Activated CD8-positive, alpha-beta memory T cell treated with anti-CD3 and anti-CD28 coated beads for 1 hour (primary cell): ENCODE measurements at places on chromosomes 16 and 17.

DNA sequence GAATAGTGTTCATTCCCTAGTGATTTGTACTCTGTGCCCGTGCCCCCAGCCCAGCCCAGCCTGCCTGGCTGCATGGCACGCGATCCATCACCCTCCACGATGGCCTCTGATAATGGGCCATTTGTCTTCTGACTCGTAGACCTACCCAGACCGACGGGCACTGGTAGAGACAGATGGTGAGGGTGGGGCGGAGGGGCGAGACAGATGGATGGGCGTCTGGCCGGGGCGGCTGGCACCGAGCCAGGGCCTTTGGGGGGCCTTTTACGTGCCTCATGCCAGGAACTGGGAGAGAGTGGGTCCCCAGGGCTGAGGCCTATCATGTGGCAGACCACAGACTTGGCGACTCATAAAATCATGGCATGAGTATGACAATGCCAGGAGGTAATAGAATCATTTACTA lies 25.4 kb downstream of the CRHR1 start:
- no peak for DNase-seq

DNA sequence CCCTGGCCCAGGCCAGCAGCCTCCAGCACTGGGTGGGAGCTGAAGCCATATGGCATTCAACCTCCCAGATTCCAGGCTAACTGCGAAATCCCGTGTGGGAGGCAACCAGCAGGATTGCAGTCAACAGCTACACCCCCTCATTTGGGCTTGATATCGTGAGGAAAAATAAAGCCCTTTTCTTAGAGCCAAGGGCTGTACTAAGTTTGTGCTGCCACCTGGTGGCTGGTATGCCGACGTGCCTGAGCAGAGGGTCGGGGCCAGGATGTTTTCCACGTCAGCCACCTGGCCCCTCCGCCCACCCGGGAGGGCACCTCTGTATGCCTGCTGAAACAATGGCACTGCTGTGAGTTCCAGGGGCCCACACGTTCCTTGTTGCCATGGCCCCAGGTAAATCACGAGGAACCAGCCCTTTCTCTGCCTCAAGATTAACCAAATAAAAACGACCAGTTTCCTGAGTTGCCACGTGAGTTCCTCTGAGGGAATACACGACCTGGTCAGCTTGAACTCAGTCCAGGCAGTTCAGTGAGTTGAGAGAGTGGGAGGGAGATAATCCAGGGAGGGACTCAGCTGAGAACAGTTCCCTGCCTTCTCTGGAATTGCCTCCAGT lies 9.0 kb downstream of the TMEM98 start:
- peak; percentile 51 for DNase-seq

GRCh38 chr16:4696172-4696904 lies 3.0 kb downstream of the NUDT16L1 start:
- no peak for DNase-seq

DNA sequence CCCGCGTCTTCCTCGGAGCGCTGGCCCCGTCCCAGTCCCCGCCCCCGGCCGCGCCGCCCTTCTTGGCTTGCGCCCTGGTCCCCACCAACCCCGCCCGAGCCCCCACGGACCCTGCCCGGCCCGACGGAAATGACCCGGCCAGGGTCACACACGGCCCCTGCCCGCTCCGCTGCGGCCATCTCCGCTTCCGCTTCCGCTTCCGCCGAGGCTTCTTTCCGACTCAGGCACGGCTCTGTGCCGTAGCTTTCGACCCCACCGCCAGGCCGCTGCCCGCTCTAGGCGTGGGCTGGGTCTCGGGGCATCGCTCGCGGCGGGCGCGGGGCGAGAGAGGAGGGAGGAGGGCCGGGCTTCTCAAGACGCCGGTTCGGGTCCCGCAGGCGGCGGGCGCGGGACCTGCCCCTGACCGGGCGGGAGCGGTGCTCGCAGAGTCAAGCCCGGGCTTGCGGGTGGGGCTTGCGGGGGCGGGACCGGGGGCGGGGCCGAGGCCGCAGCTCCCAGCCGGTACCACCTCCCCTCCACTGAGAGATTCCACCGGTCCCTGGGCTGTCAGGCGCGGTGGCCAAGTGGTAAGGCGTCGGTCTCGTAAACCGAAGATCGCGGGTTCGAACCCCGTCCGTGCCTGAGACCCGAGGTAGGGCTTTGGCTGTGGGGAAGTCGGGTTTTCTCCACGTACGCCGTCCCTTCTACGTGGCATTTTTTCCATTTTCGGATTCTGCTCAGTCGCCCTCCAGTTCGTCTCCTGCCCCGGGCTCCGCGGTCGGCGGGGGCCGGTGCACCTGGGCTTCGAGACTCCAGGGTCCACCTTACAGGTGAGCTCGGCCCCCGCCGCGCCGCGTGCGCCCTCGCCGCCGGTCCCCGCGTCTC lies 158.3 kb downstream of the RAB11FIP4 start:
- peak; percentile 78 for DNase-seq

DNA sequence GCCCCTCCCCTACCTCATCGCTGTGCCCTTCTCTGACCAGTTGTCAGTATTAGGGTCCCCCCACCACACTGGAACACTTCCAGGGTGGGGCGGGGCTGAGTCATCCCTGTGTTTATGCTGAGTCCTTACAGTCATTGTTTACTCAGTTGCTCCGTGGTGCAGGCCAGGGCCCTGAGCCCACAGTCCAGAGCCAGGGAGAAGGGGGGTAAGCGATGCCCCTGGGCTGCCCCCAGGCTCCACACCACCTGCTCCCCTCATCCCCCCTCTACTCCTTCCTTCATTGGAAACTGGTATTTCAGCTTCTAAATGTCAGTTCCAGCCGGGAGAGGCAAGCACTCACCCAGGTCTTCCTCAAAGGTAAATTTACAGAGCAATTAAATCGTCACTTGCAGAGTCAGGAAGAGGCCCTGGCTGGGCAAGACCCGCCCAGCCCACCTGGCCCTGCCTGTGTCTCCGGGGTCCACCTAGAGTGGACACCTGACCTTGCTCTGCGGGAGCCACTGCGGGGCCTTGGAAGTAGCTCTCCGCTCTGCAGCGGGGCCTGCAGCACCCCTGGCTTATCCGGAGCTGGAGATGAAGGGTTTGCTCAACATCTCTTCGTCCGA lies 4.8 kb downstream of the ATP2A3 start:
- DNase-seq, result no peak

GRCh38 chr16:58070585-58070984 lies 45.0 kb downstream of the MMP15 start:
- no peak for DNase-seq

DNA sequence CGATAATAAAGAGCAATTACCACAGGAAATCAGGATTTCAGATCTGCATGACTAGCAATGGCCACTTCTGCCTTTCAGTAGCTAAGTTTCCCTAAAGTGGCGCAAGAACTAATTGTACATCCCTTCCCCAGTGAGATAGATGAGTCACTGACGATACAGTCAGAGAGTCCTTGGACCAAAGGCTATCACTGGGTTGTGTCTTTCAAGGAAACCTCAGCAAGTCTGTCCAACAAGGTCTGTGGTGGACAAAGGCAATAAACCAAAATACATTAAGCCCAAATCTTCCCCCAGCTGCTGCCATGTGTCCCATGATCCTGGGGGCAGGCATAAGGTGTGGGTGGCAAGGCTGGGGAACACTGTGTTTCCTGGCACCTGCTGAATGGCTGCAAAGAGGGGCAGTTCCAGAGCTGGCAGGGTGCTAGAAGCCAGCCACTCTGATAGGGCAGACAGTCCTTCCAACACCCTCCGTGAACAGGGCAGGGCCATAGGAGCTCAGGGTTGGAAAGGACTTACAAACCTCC lies 20.5 kb upstream of the MTMR4 start:
- DNase-seq, result no peak

DNA sequence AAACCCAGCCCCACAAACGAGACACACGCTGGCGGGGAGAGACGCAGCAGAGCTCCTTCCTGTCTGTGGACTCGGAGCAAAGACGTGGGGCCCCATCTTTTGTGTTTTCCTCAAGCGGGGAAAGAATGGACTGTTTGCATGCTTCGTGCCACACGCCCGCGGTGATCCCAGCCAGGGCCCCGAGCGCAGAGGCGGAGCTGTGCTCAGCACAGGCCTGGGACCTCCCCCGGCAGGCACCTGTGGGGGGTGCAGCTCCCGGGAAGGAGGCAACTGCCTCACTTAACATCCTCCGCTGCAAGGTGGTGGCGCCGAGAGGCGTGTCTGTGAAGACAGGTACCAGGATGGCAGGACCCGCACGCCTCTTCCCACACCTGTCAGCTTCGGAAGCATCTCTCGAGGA lies 19.1 kb downstream of the TRARG1 start:
- DNase-seq, result peak; percentile 28

DNA sequence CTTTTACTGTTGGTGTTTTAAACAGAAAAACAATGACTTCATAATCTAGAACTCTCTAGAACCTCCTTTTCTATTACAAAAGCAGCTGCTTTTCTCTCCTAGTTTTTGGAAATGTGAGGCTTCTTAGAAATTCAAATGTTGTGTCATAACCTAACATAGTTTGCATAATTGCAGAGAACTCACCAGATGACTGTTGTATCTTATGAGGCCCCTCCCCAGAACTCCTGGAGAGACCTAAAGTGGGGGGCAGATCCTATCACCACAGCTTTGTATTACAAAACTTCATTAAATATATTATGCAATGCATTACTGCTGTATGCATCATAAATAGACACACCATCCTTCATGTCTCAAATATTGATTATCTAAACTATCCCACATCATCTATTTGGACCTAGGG lies 538.7 kb upstream of the HSBP1 start:
- DNase-seq, result no peak

- no peak for DNase-seq
Observed at GRCh38 chr16:34054969-34055368, 595.6 kb downstream of the TP53TG3F start.

- DNase-seq, result no peak
Observed at GRCh38 chr17:11205659-11206058, 35.4 kb upstream of the SHISA6 start.

- no peak for DNase-seq
Observed at GRCh38 chr16:373020-373598, 2.8 kb upstream of the MRPL28 start.

GRCh38 chr17:944266-944826 lies 35.2 kb downstream of the NXN start:
- DNase-seq, result no peak

DNA sequence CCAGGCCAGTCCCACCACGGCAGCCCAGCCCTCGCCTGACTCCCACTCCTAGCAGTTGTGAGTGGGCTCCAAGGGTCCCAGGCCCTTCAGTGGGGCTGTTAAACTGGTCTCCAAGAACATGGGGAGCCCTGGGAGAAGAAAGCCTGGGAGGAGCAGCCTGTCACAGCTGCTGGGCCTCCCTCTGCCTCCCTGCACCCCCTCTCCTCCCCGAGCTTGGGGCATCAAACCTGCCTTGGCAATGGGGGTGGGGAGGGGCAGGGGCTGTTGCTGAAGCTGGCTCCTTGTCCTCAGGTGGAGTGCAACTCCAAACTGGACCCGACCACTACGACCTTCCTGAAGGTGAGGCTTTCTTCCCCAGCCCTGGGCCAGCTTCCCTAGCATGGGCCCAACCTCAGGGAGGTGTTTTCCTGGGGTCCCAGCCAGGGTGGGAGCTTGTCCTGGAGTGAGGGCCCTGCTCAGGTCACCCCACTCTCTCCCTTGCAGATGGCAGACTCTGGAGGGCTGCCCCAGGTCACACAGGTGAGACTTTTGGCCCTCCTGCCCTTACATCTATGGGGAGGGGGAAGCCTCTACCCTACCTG lies 6.6 kb upstream of the SETD6 start:
- no peak for DNase-seq

- no peak for DNase-seq
Observed at GRCh38 chr17:63827801-63828221, 348 bp upstream of the FTSJ3 start.

DNA sequence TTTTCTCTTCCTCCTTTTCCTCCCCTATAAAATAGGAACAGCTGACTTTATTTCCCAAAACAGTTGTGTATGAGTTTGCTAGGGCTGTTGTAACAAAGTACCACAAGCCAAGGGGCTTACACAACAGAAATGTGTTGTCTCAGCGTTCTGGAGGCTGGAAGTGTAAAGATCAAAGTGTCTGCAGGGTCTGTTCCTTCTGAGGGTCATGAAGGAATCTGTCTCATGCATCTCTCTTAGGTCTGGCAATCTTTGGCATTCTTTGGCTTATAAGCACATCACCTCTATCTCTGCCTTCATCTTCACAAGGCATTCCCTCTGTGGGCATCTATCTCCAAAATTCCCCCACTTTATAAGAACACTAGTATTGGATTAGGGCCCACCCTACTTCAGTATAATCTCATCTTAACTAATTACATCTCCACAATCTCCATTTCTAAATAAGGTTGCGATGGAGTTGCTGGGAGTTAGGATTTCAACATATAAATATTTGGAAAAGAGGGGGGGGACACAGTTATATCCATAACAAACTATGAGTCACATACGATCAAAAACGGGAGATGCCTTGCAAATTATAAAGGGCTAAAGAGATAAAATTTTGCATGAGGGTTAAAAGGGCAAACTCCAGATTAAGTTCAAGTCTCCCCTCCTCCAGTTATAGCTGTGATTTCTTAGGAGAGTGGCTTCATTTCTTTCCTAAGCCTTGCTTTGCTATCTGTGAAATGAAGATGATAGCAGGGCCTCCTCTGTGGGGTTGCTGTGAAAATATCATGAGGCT lies 109.7 kb downstream of the VAT1L start:
- no peak for DNase-seq

GRCh38 chr17:35584061-35584460 lies 3.1 kb upstream of the AP2B1 start:
- no peak for DNase-seq

DNA sequence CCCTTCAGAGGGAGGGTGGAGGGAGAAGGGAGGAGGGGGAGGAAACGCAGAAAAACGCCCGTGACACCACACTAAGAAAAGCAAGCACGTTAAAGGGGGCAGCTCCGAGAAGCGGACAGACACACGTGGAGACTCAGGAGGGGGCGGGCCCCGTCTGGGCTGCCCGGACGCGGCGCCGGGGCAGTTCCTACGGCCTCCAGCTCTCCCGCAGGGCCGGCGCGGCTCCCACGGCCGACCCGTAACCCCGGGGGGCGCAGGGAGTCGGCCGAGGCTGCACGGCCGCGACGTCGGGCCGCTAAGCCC lies 362 bp downstream of the KLHDC4 start:
- DNase-seq, result no peak

GRCh38 chr17:7570351-7570750 lies 8.6 kb downstream of the SENP3 start:
- no peak for DNase-seq

DNA sequence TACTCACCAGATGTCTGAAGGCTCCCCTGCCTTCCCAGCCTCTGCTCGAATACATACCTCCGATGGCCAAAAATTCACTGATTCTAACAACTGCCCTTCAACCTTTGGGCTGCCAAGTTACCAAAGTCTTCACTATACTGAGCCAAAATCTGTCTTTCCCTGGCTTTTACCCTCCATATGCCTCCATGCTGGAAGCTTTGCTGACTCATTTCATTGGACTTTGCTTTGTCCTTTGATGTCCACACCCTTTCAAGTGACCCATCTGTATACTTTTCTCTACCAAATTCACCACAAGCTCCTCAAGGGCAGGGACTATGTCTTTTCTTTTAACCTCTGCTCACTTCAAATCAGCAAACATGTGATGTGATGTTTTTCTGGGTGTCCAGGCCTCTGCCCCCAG lies 21.0 kb upstream of the MTMR4 start:
- no peak for DNase-seq

GRCh38 chr17:49646391-49647255 lies 31.3 kb downstream of the SPOP start:
- no peak for DNase-seq
